ENCODE measurements at places on chromosomes 3 and 15.

GRCh38 chr15:100972975-100973350, 53.8 kb downstream of the LRRK1 start:
- no peak for DNase-seq

DNA sequence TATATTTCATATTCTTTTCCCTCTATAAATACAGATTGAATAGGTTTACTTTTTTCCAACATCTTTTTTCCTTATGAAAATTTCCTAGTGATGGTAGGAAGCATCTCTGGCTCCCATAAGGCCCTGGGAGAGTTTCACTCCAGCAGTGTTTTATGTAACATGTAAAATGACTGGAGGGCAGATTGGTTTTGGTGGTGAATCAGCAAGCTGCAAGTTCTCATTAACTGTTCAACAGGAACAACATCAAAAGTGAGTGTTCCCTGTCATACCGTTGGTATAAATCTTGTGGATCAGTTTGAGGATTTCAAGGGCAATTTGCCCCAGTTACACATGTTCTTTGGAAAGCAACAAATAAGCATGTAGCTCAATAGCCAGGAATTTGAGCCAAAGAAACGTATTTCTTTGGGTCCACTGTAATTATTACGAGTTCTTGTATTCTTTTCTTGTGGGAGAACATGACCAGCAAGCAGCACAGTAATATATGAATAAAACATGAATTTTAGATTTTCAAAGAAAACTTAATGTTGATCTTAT, 345.7 kb downstream of the SV2B start:
- no peak for DNase-seq

DNA sequence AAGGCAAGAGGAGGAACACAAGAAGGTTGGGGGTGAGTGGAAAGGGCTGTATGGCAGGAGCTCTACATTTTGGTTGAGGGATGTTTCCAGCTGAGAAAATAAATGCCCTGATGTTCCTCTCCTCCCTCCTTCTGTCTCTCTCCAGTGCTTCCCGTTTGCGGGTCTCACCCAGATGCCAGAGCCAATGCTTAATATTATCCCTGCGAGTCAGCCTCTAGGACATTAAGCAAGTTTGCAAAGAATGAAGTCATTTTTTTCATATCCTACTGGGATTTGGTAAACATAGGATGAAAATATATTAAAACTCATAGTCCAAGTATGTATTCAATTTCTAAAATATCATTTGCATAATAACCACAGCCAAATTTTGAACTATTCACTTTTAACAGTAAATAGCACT, 295.9 kb downstream of the CADM2 start:
- DNase-seq: no peak

- no peak for DNase-seq
These were observed 6.4 kb upstream of the ADAM10 start for GRCh38 chr15:58755956-58756355.

DNA sequence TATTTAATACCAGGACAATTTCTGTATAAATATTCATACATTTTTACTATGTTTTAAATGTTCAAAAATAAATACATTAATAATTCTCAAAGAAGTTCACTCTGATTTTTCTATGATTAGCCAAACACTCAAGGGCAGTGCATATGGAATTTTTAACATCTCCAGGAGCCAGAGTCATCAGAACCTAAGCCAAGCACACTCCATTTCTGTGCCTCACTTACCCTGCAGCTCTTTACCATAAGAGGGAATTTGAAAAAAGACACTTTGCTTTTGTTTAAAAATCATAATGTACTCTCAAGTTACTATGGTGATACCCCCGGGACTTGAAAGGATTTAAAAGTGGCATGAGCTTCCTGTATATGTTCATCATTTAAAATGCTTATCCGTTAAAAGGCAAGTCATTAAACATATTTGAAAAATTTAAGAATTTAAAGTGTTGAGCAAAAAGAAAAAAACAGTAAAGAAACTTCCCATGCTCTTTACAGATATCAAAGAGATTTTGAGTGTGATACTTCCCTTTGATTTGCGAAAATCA, 747.4 kb upstream of the NECTIN3 start:
- no peak for DNase-seq

- no peak for DNase-seq
These were observed 192.8 kb downstream of the UBE3A start for GRCh38 chr15:25245801-25246622.

- no peak for DNase-seq
These were observed 315.0 kb upstream of the NR2E3 start for GRCh38 chr15:71495398-71495780.

GRCh38 chr3:180402471-180403073, 199.4 kb upstream of the TTC14 start:
- DNase-seq: no peak

- no peak for DNase-seq
These were observed 19.8 kb downstream of the PDCD10 start for GRCh38 chr3:167714871-167715270.
